HFF-Myc (cell line): ENCODE measurements at places on chromosomes 7 and 10.

- no peak for DNase-seq
Observed at GRCh38 chr7:149355390-149356048, 93.5 kb downstream of the ZNF783 start.

GRCh38 chr10:127890832-127891334 is 1.9 kb downstream of the CLRN3 start:
- DNase-seq: no peak

DNA sequence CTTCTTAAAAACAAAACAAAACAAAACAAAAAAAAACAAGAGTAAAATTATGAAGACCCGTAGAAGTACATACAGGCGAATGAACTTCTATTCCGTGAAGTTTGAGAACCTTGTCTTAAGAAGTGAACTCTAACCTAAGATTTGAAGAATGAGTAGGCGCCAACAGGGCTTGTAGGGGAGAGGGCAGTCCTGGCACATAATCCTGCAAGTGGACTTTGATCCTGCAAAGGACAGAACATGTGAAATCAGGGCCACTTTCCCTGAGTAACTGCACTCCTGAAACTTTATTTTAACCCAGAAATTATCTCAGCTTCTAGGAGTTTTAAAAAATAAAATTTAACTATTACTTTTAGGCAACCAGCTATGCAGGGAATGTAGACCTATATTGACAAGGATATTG is 62.0 kb downstream of the GNAT3 start:
- no peak for DNase-seq

- no peak for DNase-seq
Observed at GRCh38 chr10:22365233-22365632, 19.9 kb downstream of the SPAG6 start.

- DNase-seq: no peak
Observed at GRCh38 chr7:131786204-131786603, 229.8 kb upstream of the PODXL start.

- DNase-seq: no peak
Observed at GRCh38 chr7:12635830-12636229, 51.6 kb upstream of the ARL4A start.

- no peak for DNase-seq
Observed at GRCh38 chr7:104950754-104951153, 63.3 kb upstream of the KMT2E start.

- no peak for DNase-seq
Observed at GRCh38 chr10:71631007-71631861, 88.3 kb downstream of the C10orf105 start.

- no peak for DNase-seq
Observed at GRCh38 chr7:17651341-17651740, 289.0 kb downstream of the SNX13 start.

GRCh38 chr10:61299841-61300240 is 153.3 kb downstream of the TMEM26 start:
- no peak for DNase-seq

DNA sequence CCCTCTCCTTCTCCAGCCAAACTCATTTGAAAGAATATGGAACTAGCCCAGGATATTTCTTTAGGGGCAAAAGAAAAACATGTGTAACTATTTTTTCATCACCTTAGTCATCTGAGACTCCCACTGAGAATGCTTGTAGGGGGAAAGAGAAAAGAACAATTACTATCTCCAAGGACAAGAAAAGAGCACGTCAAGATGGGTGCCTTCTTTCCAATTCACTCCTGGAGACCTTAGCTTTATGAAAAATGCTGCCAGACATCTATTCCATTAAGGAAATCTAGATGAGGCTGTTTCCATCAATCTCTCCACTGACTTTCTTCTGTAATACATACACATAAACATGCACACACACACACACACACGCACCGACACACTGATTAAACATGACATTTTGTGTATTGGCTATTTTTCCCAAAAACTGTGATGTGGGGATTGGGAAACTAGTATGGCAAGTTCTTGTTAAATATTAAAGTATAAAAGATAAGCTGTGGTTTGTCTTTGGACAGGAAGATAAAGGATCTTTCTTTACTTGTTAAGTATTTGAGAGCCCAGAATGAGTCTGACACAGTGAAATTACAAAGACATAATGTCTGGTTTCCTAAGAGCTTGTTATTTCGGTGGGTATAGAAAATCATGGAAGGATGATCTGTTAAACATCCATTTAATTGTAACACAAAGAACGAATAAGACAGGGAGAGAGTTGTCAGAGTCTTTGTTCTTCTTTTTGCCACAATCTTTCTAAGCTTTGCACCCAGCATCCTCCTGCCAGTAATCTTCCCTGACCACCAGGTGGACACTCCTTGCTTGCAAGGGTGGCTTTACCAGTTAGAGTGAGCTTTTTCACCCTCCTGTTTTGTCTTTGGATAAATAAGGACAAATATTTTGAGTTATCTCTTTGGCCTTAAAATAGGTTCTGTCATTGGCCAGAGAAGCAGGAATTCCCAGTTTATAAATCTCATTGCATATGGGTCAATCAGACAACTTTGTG is 177.3 kb upstream of the TMEM72 start:
- DNase-seq: no peak

DNA sequence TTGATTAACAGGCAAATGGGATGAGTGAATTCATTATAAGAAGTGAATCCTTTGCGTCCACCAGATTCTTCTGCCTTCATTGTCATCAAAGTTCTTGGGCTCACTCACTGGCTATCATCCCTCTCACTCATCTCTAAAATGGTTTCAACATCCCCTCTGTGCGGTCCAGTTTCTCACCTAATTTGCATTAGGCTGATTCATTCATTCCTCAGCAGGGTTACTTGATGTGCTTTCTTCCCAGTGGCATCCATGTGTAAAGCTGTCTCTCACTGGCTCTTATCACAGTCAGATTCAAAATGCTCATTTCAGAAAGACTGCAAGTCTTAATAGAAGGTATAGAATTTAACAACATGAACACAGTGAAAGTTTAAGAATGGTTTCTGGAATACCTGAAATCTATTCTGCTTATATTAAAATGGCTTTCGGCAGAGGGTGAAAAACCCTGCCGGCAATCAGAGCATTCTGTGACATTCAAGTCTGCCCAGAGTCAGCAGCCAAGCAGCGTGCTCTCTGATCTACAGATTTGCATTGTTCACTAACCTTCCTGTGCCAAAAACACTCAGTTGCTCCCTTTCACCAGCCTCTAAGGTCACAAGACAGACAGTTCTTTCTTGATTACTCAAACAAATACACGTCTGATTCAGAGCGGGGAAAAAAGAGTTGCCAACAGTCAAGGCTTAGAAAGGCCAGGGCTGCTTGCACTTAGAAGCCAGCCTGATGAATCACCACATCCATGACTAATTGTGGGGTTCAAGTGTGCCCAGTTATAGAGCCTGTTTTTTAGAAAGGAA is 106.7 kb downstream of the TES start:
- DNase-seq: peak; percentile 87

- peak; percentile 91 for DNase-seq
Observed at GRCh38 chr7:158818325-158819213, 10.7 kb downstream of the ESYT2 start.

- no peak for DNase-seq
Observed at GRCh38 chr7:134702366-134703240, 56.0 kb downstream of the BPGM start.

- no peak for DNase-seq
Observed at GRCh38 chr10:27743877-27744801, 1.5 kb downstream of the MKX start.

- DNase-seq: no peak
Observed at GRCh38 chr7:32066441-32066840, 3.8 kb downstream of the PDE1C start.

GRCh38 chr7:29086545-29086944 is 59.8 kb downstream of the CPVL start:
- DNase-seq: no peak

DNA sequence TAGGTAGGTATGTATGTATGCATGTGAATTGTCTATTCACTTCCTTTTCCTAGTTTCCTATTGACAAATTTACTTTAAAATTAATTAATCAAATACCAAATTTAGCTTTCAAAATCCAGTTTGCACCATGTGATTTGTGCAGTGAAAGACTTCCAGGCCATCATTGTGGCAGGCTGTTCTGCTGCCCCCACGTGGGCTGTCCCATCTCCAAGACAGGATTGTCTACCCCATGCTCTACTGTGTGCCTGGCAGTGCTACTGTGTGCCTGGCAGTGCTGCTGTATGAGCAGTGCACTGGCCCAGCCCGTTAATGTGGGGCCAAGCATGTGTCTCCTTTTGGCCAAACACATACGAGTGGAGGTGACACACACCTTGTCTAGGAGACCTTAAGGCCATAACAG is 374.8 kb downstream of the GFRA1 start:
- DNase-seq: no peak

- DNase-seq: no peak
Observed at GRCh38 chr7:22061775-22062174, 116.1 kb upstream of the CDCA7L start.

GRCh38 chr7:77417801-77418200 is 1.7 kb upstream of the GSAP start:
- DNase-seq: no peak

GRCh38 chr10:101772017-101772894 is 3.7 kb downstream of the FGF8 start:
- no peak for DNase-seq

GRCh38 chr10:48610585-48611093 is 5.8 kb upstream of the ARHGAP22 start:
- DNase-seq: no peak

DNA sequence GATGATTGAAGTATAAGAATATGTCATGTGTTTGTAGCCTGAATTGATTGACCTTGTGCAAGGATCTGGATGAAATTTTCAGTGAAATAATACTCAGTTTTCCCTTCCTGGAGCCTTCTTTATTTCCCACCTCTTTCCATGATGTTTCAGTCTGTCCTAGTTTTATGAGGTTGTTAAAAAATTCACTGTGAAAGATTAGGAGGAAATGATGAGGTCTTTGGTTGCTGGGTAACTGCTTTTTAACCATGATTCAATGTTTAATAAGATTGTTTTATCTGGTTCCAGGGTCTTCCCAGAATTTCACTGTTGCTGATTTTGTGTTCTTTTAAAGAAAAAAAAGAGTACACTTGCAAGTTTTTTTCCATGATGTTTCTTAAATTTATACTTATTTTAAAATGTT is 221.5 kb downstream of the MBL2 start:
- DNase-seq: no peak

DNA sequence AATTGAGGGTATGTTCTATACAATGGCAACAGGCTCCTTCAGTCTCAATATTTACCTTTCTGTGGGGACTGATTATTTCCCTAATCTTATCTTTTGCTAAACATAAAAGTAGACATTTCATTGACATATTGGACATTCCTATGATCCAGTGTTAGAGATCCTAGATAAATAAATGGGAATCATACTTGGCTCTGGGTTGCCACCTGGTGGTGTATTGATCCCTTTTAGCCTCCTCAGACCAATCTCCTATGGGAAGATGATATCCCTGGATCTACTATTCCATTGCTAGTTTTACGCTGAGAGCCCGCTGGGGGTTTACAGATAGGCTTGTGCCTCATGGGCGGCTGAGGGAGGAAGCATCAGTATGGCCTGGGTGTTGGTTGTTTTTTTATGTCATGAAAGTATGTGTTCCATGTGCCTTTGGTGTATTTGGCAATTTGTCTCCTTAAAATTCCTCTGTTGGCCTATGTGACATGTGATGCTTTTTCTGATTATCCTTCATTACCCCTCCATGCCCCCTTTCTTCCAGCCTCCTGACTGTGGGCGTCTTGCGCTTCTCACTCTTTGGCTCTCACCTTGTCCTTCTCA is 18.8 kb downstream of the CELF2 start:
- DNase-seq: peak; percentile 26

- no peak for DNase-seq
Observed at GRCh38 chr7:155229548-155230168, 68.0 kb upstream of the INSIG1 start.

GRCh38 chr7:116356979-116357378 is 142.6 kb upstream of the CAV2 start:
- DNase-seq: no peak

GRCh38 chr7:47253650-47254080 is 328.2 kb downstream of the TNS3 start:
- DNase-seq: no peak

- DNase-seq: no peak
Observed at GRCh38 chr7:157468221-157469111, 131.7 kb downstream of the DNAJB6 start.

- no peak for DNase-seq
Observed at GRCh38 chr10:30436191-30436611, 2.2 kb downstream of the MAP3K8 start.

DNA sequence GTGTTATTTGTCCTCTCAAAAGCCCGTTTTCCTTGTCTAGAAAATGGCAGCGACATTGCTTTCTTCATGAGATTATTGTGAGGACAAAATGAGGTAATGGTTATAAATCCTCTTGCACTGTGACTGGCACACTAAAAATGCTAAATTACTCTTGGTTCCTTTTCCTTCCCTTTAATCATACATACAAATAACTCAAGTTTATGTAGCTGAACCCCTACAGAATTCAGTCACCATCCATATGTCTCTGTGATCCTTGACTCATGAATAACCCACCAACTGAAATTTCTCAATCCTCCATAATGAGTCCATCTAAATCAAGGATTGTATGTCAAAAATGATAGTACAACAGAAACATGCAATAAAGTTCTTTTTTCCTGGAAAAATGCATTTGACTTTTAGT is 71.3 kb upstream of the VWC2 start:
- no peak for DNase-seq

- no peak for DNase-seq
Observed at GRCh38 chr10:84447701-84448400, 119.5 kb downstream of the CCSER2 start.

DNA sequence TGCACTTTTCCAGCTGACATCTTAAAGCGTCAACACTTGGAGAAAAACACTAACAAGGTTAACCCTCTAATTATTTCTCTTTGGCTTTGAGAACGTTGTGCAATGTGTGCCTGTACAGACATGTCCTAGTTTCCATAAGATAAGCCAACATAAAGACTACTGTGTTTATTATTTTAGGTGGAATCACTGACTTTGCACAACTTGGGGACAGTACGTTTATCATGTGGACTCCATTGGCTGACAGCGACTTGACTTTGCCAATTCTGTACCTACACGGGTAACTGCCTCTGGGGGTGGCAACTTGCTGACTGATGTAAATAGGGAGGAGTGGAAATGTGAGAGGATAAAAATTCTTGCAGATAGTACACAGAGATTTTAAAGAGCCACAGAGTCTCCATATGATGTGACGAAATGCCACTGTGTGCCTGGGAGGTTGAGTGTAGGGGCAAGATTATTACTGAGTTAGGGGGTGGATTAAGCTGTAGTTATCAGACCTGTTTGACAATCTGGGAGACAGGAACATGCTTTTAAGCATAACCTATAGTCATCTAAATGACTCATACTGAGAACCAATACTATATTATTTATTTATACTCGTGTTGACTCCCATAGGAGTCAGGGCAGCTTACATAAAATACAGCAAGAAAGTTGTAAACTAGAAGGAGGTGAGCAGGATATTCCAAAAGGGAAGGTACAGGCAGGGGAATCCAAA is 21.0 kb downstream of the SLC13A4 start:
- DNase-seq: no peak

- no peak for DNase-seq
Observed at GRCh38 chr10:121804460-121804859, 123.4 kb downstream of the ATE1 start.

- no peak for DNase-seq
Observed at GRCh38 chr7:142855756-142856564, 1.1 kb downstream of the EPHB6 start.

GRCh38 chr7:138299066-138299465 is 161.0 kb upstream of the TRIM24 start:
- DNase-seq: no peak

- DNase-seq: no peak
Observed at GRCh38 chr10:13654846-13655245, 68.1 kb downstream of the PRPF18 start.
